Adrenal gland (tissue), 19 donors: ENCODE measurements at places on chromosomes 12 and 14. TPM values are rescaled to one million over a fixed set of nuclear protein-coding genes. Genes with fewer than 3 reads are reported as not detected.
A peak's percentile ranks its signal among the peaks of the same experiment; 100 is the strongest.

DAO gene
- not detected for polyA plus RNA-seq

KRT73 gene
- not detected for polyA plus RNA-seq

DNA sequence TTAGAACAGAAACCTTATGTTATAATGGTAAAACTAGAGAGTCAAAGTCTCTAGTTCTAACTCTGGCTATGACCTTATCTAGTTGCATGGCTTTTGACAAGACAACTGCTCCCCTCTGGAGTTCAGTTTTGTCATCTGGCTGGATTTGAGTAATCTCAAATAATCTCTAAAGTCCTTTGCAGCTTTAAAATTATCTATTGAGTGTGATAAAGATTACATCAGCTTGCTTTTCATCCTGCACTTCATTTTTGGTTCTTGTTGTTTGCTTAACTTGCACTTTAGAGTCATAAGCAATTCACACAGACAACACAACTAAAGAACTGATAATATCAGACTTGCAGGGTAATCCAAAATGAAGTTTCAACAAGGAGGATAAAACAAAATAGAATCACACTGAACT lies 2.3 kb downstream of the AKAP5 start:
- no peak for DNase-seq

RHNO1 gene
- polyA plus RNA-seq, result 29.0 TPM

NR2C1 gene
- 300 TPM for polyA plus RNA-seq

DNA sequence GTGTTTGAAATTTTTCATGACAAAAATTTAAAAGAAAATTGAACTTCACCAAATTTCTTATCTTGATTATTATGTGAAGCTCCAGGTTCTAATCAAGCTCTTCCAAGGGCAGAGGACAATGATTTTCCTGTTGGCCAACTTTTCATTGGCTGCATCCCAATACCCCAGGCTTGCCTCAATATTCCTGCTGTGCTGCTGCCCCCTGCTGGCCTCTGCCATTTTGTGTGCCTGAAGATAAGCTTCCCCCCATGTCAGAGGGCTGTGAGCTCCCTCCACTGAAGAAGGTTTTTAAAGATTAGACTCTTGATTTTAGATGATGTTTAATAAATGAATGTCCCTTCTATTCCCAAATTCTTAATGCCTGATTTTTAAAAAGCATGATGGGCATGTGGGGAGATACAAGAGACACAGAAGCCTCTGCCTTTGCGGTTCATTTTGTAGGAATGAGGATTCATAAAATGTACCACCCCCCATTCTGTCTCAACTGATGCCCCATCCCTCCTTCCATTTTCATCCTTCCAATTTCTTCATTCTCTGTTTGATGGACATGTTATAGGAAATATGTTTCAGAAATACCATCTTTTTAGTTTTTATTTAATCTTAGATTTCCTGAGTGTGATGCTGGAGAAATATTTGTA lies 76.7 kb upstream of the RGS6 start:
- DNase-seq, result peak; percentile 81

RACGAP1 gene
- polyA plus RNA-seq, result 3.1 TPM

GRCh38 chr14:71231521-71232393 lies 324.5 kb downstream of the PCNX1 start:
- DNase-seq, result no peak

DNA sequence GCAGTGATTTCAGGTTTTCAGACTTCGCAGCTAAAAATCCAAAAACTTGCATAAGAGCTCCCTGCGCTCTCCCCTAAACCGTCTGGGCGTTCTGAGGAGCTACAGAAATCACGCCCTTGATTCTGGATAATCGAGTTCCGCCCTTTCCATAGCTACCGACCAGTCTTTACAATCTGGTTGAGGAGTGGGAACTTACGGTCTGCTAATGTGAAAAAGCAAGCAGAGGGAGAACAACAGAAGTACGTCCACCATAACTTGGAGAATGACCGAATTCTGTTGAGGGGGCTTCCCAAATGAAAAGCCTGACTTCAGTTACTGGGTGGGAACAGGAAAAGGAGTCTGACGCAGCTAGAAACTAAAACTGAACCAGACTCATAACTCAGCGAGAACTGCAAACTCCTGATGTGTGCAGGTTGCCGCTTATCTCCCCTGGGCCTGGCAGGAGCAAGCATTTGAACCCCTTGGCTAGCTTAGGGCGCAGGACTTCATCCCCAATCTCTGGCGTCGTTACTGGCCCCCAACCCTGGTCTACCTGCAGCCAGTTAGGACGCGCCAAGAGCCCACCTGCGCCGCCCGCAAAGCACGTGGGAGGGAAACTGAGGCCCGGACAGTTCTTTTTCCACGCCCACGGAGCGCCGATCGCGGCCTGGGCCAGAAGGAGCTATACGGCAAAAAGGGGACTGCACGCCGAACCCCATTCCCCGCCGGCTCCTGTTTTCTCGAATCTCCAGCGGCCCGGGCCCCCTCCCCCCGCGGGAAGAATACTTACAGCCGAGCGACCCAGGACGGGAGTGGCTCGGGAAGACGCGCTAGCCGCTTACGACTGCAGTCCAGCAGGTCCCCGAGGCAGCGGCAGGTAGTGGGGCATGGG lies 838 bp downstream of the LRIG3 start:
- DNase-seq, result peak; percentile 45

DNA sequence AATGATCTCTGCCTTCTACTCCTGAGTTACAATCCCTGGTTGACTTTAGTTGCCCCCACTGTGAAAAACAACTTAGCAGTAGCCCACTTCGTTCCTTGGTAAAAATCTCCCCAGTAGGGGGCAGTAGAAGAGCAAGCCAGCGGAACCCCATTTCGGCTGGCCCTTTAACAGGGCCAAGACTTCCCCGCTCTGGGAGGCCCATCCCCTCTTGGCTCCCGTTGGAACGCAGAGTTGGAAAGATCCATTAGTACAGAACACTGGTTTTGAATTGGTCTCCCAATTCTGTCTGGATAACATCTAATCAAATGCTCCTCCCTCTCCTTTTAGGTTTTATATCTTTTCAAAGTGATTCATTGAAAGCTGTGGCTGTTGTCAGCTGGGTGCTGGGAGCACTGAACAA lies 1133.3 kb downstream of the BCL11B start:
- no peak for DNase-seq

DNA sequence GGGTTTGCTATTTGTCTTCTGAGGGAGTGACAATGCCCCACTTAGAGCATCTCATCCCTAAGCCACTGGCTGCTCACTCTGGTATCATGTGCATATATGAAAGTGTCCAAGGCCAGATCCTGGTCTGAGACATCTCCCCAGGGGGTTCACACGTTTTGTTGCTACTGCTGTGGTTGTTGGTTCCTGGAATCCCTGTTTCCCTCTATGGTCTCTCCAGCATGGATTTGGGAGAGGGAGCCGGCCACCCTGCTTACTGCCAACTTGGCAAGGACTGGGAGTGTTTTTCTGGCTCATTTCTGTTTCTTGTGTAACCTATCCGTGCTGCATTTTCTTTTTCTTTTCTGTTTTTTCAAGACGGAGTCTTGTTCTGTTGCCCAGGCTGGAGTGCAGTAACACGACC lies 101.3 kb upstream of the MAX start:
- no peak for DNase-seq

DNA sequence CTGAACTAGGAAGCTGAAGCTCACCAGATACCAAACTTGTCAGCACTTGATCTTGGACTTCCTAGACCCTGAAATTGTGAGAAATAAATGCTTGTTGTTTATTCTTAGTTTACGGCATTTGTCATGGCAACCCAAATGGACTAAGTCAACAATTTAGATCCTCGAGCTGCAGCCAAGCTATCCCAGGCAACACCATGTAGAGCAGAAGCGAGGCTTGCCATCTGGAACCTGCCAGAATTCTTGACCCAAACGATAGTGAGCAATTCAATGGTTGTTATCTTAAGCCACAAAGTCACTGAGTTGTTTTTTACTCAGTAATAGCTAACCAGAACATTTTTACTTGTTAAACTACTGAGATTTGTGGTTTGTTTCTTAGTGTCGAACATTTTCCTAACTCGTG lies 458.5 kb upstream of the FLRT2 start:
- DNase-seq, result no peak

DNA sequence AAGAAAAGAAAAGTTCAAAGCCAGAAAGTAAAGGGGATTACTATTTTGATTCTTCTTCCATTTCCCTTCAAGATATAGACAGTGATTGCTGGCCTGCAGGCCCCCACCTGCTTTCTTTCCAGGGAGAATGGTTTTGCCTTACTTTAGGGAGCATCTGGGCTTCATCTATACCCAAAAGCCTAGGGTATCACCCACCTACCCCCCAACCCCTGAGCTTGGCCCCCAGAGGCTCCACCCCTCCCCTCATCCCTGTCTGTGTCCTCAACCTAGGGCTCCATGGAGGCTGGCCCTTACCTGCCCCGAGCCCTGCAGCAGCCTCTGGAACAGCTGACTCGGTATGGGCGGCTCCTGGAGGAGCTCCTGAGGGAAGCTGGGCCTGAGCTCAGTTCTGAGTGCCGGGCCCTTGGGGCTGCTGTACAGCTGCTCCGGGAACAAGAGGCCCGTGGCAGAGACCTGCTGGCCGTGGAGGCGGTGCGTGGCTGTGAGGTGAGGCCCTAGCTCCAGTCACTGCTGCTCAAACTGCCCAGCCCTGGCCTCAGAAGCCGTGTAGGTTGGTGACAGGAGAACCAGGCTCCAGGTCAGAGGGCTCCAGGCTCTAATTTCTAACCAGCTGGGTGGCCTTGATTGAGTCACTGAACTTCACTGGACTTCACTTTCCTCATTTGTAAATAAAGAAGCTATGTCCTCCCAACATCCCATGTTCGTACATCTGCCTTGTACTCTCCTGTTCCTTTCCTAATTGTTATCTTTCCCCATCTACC lies 13.6 kb downstream of the ARHGEF40 start:
- no peak for DNase-seq

GRCh38 chr12:32102234-32102633 lies 4.4 kb upstream of the BICD1 start:
- DNase-seq, result no peak

DNA sequence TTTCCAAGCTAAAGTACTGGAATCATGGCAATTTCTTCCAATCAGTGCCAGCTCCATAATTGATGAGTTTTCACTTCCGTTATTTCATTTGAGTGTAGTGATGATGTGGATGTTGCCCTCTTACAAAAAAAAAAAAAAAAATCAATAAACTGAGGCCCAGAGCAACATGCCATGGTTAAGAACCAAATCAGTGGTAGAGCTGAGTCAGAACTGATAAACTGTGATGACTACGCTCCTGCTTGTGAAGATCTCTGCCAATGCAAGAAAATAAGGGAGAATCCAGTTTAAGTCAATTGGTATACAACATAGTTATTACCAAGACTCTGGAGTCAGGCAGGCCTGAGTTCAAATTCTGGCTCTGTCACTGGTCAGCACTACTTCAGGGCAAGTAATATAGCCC lies 102.7 kb downstream of the GPR135 start:
- DNase-seq, result no peak

DNA sequence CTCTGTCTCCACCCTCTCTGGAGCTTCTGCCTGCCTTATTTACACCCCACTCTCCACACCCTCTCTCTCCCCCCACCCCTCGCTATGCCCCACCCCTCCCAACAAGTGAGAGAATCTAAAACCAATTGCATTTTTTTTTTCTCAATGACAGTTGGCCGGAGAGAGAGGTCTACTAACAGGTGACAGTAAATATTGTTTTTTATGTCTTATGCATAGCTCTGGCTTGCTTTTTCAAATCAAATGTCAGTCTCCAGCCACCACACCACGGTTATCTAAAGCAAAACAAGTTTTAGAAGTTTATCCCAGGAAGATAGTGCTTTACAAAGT lies at the start of gene KCNC2:
Gene KCNC2 (minus strand): TSS at position 28 of the 327 bp plus-strand sequence.
- no peak for DNase-seq

DNA sequence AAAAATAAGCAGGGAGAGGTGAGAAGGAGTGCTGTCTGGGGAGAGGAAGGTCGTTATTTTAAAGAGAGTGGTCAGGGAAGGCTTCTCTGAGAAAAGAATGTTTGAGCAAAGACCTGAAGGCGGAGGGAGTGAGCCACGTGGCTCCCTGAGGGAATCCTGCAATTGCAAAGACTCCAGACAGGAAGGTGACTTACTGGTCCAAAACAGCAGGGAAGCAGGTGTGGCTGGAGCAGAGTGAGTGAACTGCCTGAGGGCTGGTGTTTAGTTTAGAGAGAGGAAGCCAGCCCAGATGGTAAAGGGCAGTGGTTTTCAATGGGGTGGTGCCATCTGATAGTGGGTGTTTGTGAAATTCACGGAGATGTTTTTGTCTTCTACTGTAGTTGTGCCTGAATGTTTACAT lies 58.8 kb upstream of the LTA4H start:
- DNase-seq, result no peak

DNA sequence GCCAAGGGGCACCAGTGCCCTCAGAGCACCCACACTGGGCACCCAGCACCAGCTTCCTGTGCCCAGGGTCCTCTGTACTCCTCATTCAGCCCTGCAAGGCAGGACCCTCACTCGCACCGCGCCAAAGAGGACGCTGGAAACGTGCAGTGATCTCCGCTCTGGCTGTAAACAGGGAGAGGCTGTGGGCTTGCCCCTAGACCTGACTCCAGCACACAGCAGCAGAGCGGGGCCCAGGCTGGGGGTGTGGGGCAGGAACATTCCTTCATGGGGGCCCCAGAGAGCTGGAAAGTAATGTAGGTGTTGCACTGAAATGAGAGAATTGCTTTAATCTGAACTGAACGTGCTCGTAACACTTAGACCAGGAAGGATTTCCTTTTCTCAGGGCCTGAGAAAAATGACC lies 5.0 kb upstream of the BRF1 start:
- no peak for DNase-seq

GRCh38 chr14:100369019-100369418 lies 45.9 kb downstream of the SLC25A47 start:
- no peak for DNase-seq

DNA sequence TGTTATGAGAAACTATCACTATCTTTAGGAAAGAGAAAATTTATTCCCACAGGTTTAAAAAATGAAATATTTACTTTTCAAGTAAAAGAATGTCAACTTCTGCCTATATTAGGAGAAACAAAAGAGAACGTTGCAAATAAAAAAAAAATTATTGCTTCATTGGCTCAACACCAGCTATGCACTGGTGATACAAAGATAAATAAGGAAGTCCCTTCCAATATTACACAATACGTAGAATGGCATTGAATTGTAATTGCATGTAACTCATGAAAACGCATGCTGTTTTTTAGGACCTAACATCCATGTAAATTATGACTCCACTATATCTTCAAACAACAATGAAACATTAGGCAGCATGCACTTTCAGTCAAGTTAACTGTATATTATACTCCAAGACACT lies 56.4 kb upstream of the RERGL start:
- DNase-seq, result no peak

- DNase-seq, result no peak
Observed at GRCh38 chr14:39383026-39383660, 49.1 kb downstream of the FBXO33 start.

GRCh38 chr12:92899386-92900001 lies 29.6 kb downstream of the EEA1 start:
- peak; percentile 94 for DNase-seq

DNA sequence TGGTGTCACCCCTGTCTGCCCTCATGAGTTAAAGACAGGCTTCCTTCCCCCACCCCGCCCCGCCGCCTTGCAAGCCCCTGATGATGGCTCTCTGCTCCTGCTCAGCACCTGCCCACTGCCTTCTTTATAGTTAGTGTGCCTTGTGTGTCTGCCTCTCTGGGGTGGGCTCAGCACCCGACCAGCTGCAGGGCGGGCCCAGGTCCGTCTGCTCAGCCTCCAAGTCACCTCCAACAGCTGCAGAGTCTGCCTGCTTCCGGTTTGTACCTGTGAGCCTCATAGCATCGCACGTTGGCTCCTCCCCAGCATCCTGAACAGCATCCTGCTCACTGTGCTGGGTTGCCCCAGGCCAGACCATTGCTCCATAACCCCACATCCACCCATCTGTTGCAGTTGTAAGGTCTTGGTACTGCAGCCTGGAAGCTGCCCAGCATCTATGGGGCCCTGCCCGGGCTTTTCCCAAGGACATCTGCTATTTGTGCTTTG lies 3.5 kb downstream of the TGFB3 start:
- no peak for DNase-seq

- no peak for DNase-seq
Observed at GRCh38 chr14:100695423-100695738, 31.3 kb upstream of the DLK1 start.
